ENCODE measurements at places on chromosomes 1 and 21. TPM values are rescaled to one million over a fixed set of nuclear protein-coding genes. Genes with fewer than 3 reads are reported as not detected.

DNA sequence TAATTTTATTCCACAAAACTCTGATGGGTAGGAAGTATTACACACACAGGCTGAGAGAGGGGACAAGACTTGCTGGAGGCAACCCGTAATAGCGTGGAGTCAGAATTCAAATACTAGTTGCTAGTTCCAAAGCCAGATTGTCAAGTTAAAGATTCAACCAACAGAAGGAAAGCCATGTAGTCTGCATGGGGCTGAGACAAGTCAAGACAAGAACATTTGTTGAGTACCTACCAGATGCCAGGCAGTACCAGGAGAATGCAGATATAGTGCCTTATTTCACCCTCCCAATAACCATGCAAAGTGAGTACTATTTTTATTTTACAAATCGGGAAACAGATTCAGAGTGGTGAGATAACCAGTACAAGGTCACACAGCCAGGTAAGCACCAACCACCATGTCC, 110.4 kb upstream of the SPATA6 start:
- H3K4me1 ChIP-seq = peaks cover 4% of the 10 kb centered on the region
- H3K27me3 ChIP-seq = no peaks in the 10 kb centered on the region
- H3K4me3 ChIP-seq = no peak overlapping the region
- H3K27ac ChIP-seq = no peak overlapping the region

DNA sequence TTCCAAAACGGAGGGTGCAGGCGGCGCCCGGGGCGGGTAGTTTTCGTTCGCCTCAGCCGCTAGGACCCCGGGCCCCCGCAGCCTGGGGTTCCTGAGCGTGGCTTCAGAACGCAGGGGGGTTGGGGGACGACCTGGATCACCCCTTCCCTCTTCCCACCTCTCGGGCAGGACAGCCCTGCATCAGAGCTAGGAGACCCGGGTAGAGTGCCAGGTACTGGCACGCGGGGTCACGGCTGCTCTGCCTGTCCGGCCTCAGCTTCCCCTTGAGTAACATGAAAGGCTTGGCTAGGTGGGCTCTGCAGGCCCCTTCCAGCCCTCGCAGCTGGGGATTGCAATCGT, 484 bp downstream of the DFFB start:
- H3K4me1 ChIP-seq = peaks cover 7% of the 10 kb centered on the region
- peak overlapping the region; percentile 87 for H3K27ac ChIP-seq
- H3K27me3 ChIP-seq = no peaks in the 10 kb centered on the region
- peak overlapping the region; percentile 94 for H3K4me3 ChIP-seq

DNA sequence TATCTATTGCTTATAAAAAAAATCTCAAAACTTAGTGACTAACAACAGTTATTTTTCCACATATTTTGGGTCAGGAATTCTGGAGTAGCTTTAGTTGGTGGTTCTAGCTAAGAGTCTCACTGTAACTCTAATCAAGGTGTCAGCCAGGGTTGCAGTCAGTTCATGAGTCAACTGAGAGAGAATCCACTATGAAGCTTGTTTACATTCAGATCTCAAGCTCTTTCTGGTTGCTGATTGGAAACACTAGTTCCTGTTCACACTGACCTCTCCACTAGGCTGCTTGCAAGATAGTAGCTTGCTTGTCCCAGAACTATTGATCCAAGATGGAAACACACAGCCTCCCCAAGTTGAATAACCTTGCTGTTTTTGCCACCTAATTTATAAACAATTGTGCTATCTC, 1192.1 kb upstream of the B3GALT2 start:
- H3K4me3 ChIP-seq = no peak overlapping the region
- DNase-seq = no peak
- H3K4me1 ChIP-seq = no peaks in the 10 kb centered on the region
- no peaks in the 10 kb centered on the region for H3K36me3 ChIP-seq
- H3K27ac ChIP-seq = no peak overlapping the region

The ZNF691 gene
- 6.7 TPM for polyA plus RNA-seq

The HAO2 gene
- polyA plus RNA-seq = not detected

DNA sequence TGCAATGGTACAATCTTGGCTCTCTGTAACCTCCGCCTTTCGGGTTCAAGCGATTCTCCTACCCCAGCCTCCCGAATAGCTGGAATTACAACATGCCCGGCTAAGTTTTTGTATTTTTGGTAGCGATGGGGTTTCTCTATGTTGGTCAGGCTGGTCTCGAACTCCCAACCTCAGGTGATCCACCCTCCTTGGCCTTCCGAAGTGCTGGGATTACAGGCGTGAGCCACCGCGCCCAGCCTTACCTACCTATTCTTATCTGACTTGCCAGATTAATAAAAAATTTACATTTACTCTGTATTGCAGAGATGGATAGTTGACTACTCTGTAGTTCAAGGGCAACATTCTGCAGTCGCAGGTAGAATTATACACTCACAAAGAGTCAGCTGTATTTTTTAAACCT, 359.6 kb downstream of the KCTD3 start:
- no peak overlapping the region for H3K4me3 ChIP-seq
- no peak for DNase-seq
- H3K4me1 ChIP-seq = no peaks in the 10 kb centered on the region
- H3K36me3 ChIP-seq = no peaks in the 10 kb centered on the region
- H3K27me3 ChIP-seq = no peaks in the 10 kb centered on the region
- H3K27ac ChIP-seq = no peak overlapping the region

DNA sequence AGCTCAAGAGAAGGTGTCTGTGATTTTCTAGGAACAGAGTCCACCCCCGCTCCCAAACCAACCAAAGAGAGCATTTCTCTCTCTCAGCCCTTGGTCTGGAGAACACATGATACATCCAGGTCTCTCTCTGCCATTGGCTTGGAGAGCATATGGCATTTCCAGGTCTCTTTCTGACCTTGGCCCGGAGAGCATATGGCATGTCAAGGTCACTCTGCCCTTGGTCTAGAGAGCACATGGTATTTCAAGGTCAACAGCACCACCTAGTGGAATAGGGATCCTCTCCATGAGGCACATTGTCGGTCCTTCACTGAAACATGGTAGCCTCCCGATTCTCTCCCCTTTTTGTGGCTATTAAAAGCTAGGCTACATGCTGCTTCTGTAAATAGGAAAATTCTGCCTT, 437.7 kb upstream of the OLFM3 start:
- H3K4me3 ChIP-seq = no peak overlapping the region
- H3K4me1 ChIP-seq = no peaks in the 10 kb centered on the region
- H3K27ac ChIP-seq = no peak overlapping the region
- peak; percentile 4 for DNase-seq

DNA sequence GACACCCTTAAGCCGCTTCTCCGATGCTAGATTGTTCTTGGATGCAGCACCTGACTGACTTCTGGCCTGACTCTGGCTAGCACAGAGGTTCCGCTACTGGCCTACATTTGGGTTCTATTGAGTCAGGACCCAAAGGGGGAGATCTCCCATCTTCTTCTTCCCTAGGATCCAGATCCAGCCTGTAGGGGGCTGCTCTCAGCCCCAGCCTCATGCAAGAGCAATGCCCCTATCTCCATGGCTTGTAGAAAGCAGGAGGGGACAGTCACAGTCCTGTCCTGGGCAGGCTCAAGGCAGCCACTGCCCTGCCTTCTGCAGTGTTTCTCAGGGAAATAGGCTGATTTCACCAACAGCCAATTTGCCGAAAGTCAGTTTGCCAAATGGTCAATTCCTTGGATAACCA, 6.3 kb upstream of the ADAR start:
- no peak for DNase-seq
- H3K4me3 ChIP-seq = no peak overlapping the region
- no peak overlapping the region for H3K27ac ChIP-seq
- H3K4me1 ChIP-seq = peaks cover 3% of the 10 kb centered on the region
- peaks cover 5% of the 10 kb centered on the region for H3K36me3 ChIP-seq

The ZBTB17 gene
- polyA plus RNA-seq = 28.1 TPM

The MATN1 gene
- polyA plus RNA-seq = 0.03 TPM

The S100A9 gene
- 88.3 TPM for polyA plus RNA-seq

The TRPM2 gene
- 2.7 TPM for polyA plus RNA-seq

The LHX8 gene
- not detected for polyA plus RNA-seq

- H3K27ac ChIP-seq = no peak overlapping the region
- peaks cover 22% of the 10 kb centered on the region for H3K36me3 ChIP-seq
- no peaks in the 10 kb centered on the region for H3K27me3 ChIP-seq
- H3K4me3 ChIP-seq = no peak overlapping the region
- no peaks in the 10 kb centered on the region for H3K4me1 ChIP-seq
- DNase-seq = no peak
Measured at GRCh38 chr1:21219674-21220073, 43.0 kb upstream of the EIF4G3 start.

The BNIPL gene
- 0.39 TPM for polyA plus RNA-seq

DNA sequence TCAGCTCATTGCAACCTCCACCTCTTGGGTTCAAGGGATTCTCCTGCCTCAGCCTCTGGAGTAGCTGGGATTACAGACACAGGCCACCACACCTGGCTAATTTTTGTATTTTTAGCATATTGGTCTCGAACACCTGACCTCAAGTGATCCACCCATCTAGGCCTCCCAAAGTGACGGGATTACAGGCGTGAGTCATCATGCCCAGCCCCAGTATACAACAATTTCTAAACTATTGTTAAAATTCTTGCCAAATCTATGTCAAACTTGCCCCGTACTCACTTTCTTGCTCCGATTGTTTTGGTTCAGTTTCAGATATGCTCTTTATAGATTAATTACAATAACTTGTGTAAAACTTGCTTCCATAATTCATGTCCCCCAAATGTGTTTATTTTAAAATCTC, 4.1 kb downstream of the RGS18 start:
- H3K4me1 ChIP-seq = no peaks in the 10 kb centered on the region
- DNase-seq = no peak
- H3K4me3 ChIP-seq = no peak overlapping the region
- H3K36me3 ChIP-seq = no peaks in the 10 kb centered on the region
- no peaks in the 10 kb centered on the region for H3K27me3 ChIP-seq

GRCh38 chr1:241533326-241534115, 1.3 kb downstream of the KMO start:
- no peaks in the 10 kb centered on the region for H3K27me3 ChIP-seq
- no peak overlapping the region for H3K4me3 ChIP-seq
- no peaks in the 10 kb centered on the region for H3K4me1 ChIP-seq
- no peak overlapping the region for H3K27ac ChIP-seq
- peak; percentile 8 for DNase-seq

DNA sequence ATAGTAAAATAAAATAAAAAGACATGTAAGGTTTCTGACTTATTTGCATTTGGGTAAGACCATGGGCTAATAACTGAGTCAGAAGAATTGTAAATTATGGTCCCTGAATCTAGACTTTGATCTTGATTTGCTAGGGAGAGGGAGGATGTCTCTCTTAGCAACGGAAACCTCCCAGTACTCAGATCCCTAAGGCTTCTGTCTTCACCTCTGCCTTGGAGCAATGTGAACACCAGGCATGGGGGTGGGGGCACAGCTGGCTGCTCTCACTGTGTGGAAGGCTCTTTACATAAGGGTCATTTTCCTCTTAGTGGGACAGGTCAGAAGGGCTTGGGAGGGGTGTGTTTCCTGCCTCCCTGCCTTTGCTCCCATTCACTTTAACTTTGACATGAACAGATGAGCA, 17.0 kb upstream of the TMEM54 start:
- peaks cover 2% of the 10 kb centered on the region for H3K4me1 ChIP-seq
- H3K27ac ChIP-seq = no peak overlapping the region
- no peak overlapping the region for H3K4me3 ChIP-seq
- no peaks in the 10 kb centered on the region for H3K36me3 ChIP-seq
- H3K27me3 ChIP-seq = no peaks in the 10 kb centered on the region

GRCh38 chr21:45540601-45540970, 1.7 kb downstream of the SLC19A1 start:
- H3K36me3 ChIP-seq = no peaks in the 10 kb centered on the region
- no peak overlapping the region for H3K4me3 ChIP-seq
- H3K27me3 ChIP-seq = no peaks in the 10 kb centered on the region
- peaks cover 2% of the 10 kb centered on the region for H3K4me1 ChIP-seq
- DNase-seq = no peak

GRCh38 chr1:220750131-220750515, 2.0 kb downstream of the MTARC2 start:
- H3K4me1 ChIP-seq = peaks cover 4% of the 10 kb centered on the region
- peaks cover 28% of the 10 kb centered on the region for H3K36me3 ChIP-seq
- H3K27me3 ChIP-seq = no peaks in the 10 kb centered on the region
- peak; percentile 38 for DNase-seq
- H3K4me3 ChIP-seq = peak overlapping the region; percentile 85
- peak overlapping the region; percentile 3 for H3K27ac ChIP-seq

The SLC37A1 gene
- 33.2 TPM for polyA plus RNA-seq

DNA sequence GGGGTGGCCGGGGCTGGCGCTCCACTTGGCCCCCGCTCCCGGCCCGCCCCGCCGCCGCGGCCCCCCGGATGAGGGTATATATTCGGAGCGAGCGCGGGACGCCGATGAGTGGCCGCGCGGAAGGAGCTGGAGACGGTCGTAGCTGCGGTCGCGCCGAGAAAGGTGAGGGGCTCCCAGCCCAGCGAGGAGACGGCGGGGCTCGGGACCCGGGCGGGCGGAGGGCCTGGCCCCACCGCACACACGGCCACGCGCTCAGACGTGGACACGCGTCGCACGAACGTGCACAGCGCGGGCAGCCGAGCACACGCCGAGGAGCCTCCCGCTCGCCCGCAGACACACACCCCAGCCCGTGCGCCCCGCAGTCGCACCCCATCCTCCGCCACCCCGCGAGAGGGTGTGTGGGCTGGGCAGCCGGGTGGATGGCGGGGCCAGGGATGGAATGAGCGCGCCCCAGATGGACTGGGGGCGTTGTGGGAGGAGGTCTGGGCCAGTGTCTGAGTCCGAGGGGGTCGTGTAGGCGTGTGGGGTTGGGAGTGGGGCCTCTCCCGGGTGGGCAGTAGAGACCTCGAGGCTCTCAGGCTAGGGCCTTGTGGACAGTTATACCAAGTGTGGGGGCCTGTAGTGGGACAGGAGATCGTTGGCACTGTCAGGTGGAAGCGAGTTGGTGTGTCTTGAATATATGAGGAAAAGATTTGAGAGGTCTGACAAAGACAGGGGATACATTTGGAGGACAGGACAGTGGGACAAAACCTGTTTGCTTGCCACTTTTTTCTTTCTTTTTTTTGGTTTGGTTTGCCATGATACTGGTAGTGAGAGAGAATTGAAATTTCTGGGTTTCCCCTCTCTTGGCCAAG, at the start of gene UAP1:
TSS of gene UAP1 (plus strand) at position 107 of the 854 bp plus-strand sequence. CDS start 4,347 bp downstream, outside the sequence.
- H3K27ac ChIP-seq = peak within 1 kb of the TSS; percentile 100
- peak within 1 kb of the TSS; percentile 85 for H3K4me3 ChIP-seq
- H3K4me1 ChIP-seq = peaks cover 8% of the 10 kb centered on the region
- H3K36me3 ChIP-seq = peaks cover 2% of the 10 kb centered on the region

DNA sequence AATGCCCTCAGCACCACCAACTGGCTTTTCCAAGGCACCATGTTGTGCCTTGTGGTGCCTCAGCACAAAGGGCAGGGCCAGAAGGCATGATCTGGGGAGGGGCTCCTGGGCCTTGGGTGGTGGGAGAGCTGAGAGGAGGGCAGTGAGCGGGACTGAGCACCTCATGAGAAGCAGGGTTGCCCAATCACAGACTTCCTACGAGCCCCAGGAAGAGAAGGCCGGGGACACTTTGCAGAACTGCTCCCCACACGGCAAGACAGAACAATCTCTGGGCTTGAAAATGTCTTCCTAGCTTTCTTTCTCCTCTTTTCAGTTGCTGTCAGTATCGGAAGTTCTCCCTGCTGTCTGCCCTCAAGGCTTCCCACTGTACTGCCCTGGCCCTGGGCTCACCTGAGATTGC, 6.8 kb downstream of the KCNJ10 start:
- H3K36me3 ChIP-seq = no peaks in the 10 kb centered on the region
- H3K27me3 ChIP-seq = no peaks in the 10 kb centered on the region
- no peak overlapping the region for H3K27ac ChIP-seq
- DNase-seq = no peak

GRCh38 chr1:100606438-100606837, 68.5 kb downstream of the GPR88 start:
- H3K4me3 ChIP-seq = no peak overlapping the region
- no peaks in the 10 kb centered on the region for H3K4me1 ChIP-seq
- peak; percentile 17 for DNase-seq
- no peak overlapping the region for H3K27ac ChIP-seq
- no peaks in the 10 kb centered on the region for H3K36me3 ChIP-seq

The RGS1 gene
- polyA plus RNA-seq = 3.4 TPM

Data from small intestine (tissue), 16 donors.